ENCODE measurements at places on chromosomes 16 and 17.
A peak's percentile ranks its signal among the peaks of the same experiment; 100 is the strongest.

DNA sequence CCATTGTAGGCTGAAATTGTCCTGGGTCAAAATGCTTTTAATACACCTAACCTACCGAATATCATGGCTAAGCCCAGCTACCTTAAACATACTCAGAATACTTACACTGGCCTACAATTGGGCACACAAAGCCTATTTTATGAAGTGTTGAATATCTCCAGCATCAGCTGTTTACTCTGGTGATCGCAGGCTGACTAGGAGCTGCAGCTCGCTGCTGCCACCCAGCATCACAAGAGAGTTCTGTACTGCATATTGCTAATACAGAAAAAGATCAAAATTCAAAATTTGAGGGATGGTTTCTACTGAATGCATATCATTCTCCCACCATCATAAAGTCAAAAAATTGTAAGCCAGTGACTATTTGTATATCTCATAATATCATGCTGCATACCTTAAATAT lies 55.3 kb downstream of the ULK2 start:
- no peak for DNase-seq

DNA sequence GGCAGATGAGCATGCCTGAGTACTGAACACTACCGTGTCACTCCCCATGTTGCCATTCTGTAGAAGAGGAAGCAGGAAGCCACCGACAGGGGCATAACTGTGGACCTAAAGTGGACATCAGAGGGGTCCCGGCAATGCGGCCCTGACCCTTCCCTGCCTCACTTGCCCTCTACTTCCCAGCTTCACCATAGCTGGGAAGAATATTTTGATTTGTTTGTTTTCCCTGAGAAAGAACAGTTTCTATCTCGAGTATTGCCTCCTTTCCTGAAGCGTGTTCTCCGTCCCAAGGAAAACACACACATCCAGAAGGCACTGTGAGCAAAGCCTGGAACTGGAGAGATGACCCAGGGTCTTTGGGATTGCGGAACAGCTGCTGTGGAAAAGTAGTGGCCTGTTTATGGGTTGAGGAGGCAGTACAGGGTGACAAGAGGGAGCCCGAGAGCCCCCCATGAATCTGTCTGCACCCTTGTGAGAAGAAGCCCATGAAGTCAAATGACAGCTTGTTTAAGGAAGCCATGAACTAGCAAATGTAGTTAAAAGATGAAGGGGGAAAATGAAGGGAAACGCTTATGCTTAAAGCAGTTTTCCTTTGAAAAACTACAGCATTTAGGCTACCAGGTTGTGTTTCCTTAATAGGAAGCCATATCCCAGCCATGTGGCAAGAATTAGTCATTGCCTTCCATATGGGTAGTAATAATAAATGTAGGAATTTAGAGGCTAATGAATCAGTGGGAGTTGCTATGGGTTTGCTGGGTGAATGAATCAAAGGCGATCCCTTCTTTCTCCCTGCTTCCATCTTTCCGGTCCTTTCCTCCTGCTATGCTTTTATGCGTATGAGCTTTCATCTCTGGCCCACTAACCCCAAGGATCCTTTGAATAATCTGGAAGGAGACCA lies 90.0 kb upstream of the TBX2 start:
- DNase-seq = no peak

DNA sequence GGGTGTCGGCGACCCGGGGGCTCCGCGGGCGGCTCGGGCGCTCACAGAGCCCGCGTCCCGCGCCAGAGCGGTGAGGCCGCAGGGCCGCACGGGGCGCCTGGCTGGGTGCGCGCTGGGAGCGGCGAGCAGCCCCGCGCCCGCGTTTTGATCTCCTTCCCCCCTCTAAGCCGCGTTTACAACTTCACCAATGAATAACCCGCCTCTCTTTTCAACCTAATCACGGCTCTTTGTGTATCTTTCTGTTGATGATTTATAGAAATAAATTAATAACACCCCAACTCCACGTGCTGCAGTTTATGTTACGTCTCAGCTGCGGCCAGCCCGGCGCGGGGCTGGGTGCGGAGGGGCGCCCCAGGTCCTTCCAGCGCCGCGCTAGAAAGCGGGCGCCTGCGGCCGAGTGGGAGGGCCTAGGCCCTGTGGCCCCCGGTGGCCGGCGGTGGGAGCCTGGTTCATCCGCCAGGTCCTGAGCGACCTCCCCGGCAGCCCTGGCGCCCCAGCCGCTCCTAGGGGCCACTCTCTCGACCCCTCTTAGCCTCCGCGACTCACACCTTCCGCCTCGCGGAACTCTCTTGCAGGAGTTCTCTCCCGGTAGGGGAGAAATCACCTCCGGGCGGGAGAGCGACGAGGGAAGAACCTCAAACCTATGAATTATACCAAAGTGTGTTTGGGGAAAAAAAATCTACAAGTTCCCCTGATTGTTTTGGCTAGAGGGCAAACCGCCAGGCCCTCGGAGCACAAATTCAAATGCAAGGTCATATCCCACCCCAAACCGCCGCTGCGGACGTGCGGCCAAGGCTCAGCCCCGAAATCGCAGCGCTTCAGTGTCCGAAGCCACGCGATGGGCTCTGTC lies 1.9 kb downstream of the HNF1B start:
- peak; percentile 59 for DNase-seq

- peak; percentile 79 for DNase-seq
Measured at GRCh38 chr17:933312-934073, 46.1 kb downstream of the NXN start.

DNA sequence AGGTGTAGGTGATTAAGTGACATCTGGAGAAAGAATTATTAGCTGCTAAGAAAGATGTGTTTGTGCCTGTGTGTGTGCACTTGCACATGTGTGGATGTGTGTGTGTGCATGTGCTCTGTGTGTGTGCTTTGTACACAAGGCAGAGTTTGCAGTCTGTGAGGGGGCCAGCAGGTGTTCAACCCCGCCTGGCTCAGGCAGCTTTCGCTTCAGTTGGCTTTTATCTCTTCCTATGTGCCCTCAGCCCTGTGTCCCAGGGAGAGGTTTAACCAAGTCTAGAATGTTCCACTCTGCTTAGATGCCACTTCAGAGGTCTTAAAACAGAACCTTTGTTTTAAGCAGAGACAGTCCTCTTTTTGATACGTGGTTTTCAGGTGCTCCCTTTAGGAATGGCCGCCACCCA lies 58.8 kb downstream of the CDH13 start:
- no peak for DNase-seq

- DNase-seq = no peak
Measured at GRCh38 chr17:75133001-75133400, 1.5 kb upstream of the NT5C start.

DNA sequence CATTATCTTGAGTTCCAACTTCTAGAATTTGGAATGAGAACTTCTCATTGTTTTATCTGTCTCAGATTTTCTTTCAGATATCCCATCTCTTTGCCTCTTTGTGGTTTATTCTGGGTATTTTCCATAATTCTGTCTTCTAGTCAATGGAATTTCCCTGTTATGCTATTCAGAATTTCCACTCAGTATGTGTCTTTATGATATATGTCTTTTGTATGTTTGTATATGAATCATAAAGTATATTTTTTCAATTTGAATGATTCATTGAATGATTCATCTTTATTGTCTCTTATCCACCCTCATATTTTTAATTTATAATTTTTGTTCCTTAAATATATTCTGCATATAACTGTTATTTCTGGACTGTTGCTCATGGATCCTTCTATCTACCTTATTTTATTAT lies 729.7 kb upstream of the GOT2 start:
- no peak for DNase-seq

GRCh38 chr17:64780096-64781013 lies 118.2 kb upstream of the SMURF2 start:
- peak; percentile 66 for DNase-seq

DNA sequence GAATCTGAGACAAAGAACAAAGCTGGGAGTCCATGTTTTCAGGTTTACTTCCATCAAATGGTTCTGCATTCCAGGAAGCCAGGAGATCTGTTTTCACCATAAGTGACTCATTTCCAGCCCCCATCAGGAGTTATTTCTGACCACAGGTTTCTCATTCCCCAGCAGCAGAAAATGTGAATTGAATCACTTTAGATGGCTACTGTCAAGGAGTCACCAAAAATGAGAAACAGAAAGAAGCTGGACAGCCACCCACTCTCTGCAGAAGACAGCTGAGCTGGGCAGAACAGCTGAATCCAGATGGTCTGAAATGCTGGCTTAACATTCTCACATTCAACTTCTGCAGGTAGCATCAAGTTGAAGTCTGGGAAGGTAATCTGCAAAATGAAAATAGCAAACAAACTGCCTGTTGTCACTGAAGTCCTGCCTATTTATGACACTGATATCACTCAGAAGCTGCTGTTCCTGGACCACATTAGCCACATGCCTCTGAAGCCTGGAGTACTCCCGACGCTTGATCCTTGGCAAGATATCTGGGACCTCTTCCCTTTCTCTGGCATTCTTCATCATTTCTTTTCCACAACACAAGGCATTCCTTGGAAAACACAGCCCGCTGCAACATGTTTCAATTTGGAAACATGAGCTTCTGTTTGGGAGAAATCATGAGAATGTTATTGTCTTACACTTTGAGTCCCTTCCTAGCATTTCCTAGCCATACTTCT lies 15.3 kb downstream of the CCL11 start:
- peak; percentile 8 for DNase-seq

DNA sequence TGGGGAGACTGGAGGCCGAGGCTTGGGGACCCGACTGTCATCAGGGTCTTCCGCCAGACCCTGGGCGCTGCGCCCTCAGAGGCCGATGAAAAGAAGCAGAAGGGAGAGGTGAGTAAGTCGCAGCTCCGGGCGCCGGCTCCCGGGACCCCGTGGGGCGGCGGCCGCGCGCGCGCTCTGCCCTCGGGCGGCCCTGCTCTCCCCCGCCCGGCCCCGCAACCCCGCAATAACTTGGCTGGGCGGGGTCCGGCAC lies 392 bp upstream of the ABHD15 start:
- DNase-seq = no peak

- DNase-seq = no peak
Measured at GRCh38 chr17:8146381-8147140, 5.6 kb downstream of the PER1 start.

- peak; percentile 72 for DNase-seq
Measured at GRCh38 chr17:35726127-35726952, 5.1 kb upstream of the RASL10B start.

GRCh38 chr17:65277576-65277975 lies 140.4 kb downstream of the RGS9 start:
- DNase-seq = peak; percentile 21

- DNase-seq = no peak
Measured at GRCh38 chr16:23257682-23258081, 44.4 kb upstream of the SCNN1B start.
